H7 (cell line): ENCODE measurements at places on chromosomes 11 and 22. TPM values are rescaled to one million over a fixed set of nuclear protein-coding genes. Genes with fewer than 3 reads are reported as not detected.
A peak's percentile ranks its signal among the peaks of the same experiment; 100 is the strongest.

DNA sequence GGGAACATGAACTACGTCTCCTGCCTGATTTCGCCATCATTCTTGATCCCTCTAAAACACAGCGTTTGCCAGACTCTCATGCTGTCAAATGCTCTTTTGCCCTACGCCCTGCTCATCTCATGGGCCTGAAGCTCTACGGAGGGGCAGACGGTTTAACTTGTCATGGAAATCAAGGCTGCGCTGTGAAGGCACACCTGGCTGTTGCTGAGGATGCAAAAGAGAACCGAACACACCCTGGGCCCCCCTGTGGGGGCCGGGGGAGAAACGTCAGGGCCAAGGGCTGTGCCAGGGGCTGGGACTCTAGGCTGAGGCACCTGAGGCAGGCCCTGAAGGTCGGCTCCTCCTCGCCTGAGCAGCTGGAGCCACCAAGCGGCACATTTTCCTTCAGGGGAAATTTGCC is 957.2 kb downstream of the BRD1 start:
- DNase-seq: peak; percentile 64

- no peak for DNase-seq
These were observed 36.3 kb upstream of the PDGFB start for GRCh38 chr22:39281126-39281525.

DNA sequence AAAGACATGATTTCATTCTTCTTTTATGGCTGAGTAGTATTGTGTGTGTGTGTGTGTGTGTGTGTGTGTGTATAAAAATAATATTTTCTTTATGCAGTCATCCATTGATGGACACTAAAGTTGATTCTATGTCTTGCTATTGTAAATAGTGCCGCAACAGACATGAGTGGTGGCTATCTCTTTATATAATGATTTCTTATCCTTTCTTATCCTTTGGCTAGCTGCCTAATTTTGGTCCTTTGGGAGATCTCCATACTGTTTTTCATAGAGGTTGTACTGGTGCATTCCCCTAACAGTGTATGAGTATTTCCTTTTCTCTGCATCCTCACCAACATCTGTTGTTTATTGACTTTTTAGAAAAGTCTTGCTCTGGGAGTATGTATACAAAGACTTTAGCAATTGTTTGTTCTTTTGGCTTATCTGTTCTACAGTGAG is 107.0 kb downstream of the STIM1 start:
- DNase-seq: no peak

DNA sequence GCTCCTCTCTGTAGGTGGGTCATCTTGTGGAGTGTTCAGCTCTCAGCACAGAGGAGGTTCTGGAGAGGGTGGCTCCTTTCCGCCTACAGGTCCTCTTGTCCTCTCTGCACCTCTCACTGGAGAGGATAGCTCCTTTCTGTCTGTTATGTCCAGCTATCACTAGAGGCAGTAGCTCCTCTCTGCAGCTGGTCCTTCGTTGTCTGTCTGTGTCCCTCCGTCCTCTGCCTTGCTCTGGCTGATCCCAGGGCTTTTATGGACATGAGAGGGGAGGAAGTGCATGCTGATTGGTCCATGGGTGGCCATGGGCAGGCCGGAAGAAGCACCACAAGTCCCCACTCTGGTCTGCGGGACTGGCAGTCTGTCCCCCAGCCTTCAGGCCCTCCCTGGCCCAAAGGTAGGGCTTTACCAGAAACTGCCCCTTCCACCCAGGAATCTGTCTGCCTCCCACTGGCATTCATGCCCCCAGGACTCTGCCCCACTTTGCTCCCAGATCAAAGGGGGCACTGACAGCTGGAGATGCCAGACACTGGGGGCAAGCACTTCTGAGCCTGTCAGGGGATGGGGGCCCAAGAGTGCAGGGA is 38.6 kb upstream of the CALCB start:
- DNase-seq: peak; percentile 5

DNA sequence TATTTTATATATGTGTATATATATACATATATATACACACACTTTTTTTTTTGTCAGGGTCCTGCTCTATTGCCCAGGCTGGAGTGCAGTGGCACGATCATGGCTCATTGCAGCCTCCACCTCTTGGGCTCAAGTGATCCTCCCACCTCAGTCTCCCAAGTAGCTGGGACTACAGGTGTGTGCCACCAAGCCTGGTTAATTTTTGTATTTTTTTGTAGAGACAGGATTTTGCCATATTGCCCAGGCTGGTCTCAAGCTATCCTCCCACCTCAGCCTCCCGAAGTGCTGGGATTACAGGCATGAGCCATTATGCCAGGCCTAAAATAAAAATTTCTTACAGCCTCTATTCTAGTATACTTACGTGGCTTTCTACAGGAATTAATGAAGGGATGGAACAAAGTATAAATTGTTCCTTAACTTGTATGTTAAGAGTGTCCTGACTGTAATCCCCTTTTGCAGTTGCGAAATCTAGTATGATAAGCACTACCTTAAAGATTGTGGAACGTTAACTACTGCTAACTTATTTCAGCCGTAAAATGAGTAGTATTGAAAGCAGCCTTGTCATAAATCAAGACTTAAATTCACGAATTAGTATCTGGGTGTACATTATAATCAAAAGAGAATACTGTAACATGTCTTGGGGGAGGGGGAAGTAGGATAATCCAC is 2.1 kb downstream of the TRAF6 start:
- no peak for DNase-seq

DNA sequence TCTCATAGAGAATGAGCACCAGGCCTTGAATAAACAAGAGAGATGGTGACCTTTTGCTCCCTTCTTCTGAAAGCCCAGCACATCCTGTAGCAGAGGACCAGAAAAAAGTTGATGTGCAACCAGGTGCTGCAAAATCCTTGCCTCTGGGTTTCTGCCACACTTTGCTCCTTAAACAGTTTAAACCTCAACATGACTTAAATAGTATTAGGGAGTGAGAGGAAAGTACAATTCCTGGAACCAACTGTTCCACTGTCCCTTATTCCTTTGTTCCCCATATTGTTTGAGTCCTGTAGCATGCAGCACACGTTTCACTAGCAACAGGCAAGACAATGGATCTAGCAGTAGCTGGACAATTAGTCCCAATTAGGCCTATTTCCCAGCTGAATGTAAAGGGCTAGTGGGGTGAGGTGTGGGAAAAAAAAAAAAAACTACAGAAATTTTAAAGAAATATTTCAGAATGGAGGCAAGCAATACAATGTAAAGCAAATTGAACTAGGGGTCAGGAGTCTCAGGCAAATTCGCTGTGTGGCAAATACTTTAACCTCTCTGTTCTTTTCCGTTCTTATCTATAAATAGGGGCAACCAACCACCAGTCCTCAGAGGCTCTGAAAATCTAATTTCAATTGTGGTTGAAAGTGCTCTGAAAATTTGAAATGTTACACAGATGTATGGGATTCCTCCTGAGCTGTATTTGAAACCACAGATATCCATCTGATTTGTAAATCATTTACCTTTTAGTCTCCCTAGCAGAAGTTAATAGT is 6.6 kb downstream of the MPPED2 start:
- no peak for DNase-seq

GRCh38 chr11:88448131-88448670 is 110.7 kb upstream of the CTSC start:
- DNase-seq: no peak

DNA sequence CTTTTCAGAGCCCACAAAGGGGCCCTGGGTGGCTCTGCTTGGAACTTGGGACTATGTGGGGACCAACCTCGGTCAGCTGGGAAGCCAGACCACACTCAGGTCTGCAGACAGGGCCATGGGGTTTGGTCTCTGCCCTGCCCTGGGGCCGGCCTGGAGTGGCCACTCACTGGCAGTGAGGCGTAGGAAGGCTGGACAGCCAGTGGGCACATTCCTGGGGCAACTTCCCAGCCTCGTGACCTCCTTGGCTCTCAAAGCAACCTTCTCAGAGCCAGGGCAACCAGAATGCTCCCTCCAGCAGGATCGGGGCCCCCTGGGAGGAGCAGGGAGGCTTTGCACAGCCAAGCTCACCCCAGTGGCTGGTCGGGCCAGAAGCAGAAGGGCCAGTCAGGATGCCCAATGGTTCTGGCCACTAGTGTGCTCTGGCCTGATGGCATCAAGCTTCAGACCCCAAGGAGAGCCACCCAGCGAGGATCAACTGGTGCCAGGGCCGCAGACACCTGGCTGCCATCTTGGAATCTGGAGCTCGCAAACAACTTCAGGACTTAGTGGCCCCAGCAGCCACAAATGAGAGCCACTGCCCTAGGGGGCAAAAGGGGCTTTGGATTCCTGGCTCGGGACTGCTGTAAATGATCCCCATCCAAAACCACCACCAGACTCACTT is 87.1 kb downstream of the MYEOV start:
- no peak for DNase-seq

DNA sequence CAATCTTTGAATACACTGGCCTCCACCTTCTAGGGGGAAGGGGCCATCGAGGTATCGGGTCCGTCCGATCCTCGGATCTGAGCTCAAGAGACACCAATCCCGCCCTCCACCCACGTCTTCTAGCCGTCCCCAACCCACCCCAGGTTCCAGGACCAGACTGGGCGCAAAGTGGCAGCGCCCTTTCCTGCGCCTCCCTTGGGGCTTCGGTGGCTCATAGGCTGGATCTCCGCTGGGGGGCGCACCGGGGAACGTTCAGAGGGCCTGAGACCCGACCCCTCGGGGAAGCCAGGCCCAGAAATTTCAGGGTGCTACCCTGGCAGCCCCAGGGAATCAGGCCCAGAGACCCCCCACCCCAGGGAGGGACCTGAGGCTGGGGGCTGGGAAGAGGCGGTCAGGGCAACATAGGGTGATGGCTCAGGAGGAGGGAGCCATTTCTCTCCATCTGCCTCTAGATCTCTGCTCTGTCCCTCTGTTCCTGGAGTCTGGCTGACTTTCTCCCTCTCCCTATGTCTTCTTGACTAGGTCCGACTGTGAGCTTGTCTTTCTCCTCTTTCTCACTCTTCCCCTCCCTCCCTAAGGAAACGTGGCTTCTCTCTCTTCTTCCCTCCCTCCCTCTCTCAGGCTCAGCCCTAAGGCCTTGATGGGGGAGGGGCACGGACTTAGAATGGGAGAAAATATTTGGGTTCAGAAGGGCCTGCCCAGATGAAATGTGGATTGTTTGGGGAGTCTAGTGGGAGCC is 1.1 kb downstream of the CREB3L1 start:
- peak; percentile 91 for DNase-seq

DNA sequence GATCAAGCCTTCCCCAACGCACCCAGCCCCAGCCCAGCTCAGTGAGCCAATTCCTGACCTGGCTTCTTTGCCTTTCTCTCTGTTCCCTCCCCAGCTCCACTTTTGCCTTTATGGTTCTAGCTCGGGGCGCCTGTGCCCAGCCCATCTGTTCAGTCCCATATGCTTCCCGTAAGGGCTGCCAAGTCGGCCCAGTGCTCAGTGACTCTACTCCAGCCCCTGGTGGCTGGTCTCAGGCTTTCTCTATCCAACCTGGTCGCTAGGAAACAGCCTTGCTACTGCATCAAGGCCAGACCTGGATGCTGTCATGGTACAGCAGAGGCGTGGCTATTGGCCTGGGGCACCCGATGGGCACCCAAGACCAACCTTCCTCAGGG is 178.0 kb downstream of the DSCAML1 start:
- DNase-seq: peak; percentile 78

DNA sequence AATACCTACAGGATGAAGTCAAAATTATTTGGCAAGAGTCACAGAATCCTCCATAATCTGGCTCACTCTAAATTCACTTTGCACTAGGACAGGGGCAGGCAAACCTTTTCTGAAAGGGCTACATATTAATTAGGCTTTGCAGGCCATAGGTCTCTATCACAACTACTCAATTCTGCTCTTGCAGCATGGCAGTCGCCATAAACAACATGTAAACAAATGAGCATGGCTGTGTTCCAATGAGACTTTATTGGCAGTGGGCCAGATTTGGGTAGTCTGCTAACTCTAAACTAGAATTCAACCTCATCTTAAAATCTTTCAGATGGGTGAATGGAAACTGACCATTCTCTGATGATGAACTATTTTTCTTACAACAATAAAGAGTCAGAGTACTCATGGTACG is 5.8 kb downstream of the THRSP start:
- no peak for DNase-seq

DNA sequence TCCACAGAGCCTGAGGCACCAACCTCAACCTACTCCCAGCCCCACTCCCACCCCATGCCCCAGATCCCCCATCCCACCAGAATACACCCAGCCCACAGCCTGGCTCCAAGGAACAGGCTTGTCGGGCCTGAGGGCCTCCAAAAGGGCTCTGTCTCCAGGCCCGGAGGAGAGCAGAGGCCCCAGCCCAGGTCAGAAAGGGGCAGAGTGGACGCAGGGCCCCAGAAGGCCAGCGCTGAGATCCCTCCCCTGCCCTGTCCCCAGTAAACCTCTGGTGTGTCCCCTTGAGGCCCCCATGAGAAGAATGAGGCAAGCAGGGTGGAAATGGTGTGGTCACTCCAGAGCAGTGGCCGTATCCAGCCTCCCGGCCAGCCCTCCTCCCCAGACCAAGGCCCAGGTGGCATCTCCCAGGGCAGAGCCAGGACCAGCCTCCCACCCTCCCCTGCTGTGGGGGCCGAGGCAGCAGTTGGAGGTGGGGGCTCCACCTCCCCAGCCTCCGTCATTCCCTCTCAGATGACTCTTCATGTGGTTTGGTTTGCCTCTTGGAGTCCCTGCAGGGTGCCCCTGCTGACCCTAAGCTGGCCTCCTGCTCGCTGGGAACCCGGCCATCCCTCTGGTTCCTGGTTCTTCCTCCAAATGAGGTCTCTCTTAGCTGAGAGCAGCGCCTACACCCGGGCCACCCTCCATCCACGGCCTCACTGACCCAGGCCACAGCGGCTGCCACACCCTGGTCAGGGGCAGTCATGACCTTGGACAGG is 195.0 kb downstream of the IGLL1 start:
- DNase-seq: peak; percentile 46

- DNase-seq: peak; percentile 33
These were observed 262.2 kb downstream of the BRD1 start for GRCh38 chr22:49565516-49565855.

GRCh38 chr11:83694191-83694910 is 408.2 kb upstream of the CCDC90B start:
- DNase-seq: no peak

- DNase-seq: no peak
These were observed 1.4 kb downstream of the KDELR3 start for GRCh38 chr22:38469306-38469781.

DNA sequence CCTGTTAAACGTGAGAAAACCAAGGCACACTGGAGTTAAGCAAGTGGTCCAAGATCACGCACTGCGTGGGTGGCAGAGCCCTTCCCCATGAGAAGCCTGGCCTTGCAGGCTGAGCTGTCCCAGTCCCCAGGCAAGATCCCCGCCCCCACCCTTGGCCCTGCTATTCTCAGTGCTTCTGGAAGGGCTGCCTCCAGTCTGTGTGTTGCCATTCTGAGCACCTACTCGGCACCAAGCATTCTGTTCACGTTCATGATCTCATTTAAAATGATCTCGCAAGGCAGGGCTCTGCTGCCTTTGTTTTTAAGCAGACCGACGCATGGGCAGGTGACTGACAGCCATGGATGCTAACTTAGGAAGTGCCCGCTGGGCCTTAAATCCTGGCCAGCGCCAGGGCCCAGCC is 62.8 kb downstream of the PHF21B start:
- DNase-seq: no peak

- DNase-seq: no peak
These were observed 17.9 kb upstream of the TENM4 start for GRCh38 chr11:79458709-79459108.

- peak; percentile 25 for DNase-seq
These were observed 408.3 kb upstream of the CADM1 start for GRCh38 chr11:115912484-115912945.

Gene RPS3
- 2,195 and 2,298 TPM in 2 replicates for total RNA-seq

Gene SIK2
- 5.5 and 7.3 TPM in 2 replicates for total RNA-seq

Gene TUB
- total RNA-seq: 14.6 and 16.4 TPM in 2 replicates

Gene GPHA2
- 2.4 TPM in 1 of 2 replicates, not detected in the other for total RNA-seq

Gene APOL5
- not detected in 2 replicates for total RNA-seq

Gene PANX3
- not detected in 2 replicates for total RNA-seq

Gene TEX54
- total RNA-seq: not detected in 2 replicates

Gene PATE2
- total RNA-seq: not detected in 2 replicates

Gene SLC22A12
- not detected in 2 replicates for total RNA-seq

Gene SLC3A2
- 271 and 340 TPM in 2 replicates for total RNA-seq

Gene KCTD14
- 13.3 and 17.1 TPM in 2 replicates for total RNA-seq
